ENCODE measurements at places on chromosomes 4 and X.
A peak's percentile ranks its signal among the peaks of the same experiment; 100 is the strongest.

GRCh38 chr4:155807021-155807420 lies 48.2 kb downstream of the GUCY1B1 start:
- no peak for DNase-seq

DNA sequence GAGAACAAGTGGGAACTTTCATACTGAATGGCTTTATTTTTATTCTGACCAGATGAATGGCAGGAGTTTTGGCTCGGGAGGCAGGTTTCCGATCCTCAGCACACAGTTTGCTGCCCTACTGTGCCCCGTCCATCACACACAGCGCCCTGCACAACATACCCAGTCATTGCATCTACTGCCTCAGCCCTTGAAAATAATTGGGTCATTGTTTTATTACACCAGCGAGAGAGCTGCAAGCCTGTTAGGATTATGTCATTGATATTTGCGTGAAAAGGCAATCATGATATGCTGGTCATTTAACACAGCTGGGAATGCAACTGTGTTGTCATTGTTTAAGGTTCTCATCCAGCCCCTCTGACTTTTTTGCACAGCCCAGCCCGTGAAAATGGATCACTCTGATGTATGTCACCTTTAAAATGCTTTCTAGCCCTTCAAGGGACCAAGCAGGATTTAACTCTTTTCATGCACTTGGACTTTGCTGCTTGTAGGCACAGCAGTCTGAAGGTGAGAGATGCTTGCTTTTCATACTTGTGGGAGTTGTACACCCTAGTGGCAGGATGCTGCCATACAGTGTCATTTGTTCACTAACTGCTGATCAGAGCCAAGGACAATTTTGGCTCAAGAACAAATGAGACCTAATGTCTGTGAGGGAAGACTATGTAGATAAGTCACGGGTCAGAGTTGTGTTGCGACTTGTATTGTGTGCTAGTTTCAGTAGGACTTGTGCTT lies 62.3 kb downstream of the RTL9 start:
- no peak for DNase-seq

DNA sequence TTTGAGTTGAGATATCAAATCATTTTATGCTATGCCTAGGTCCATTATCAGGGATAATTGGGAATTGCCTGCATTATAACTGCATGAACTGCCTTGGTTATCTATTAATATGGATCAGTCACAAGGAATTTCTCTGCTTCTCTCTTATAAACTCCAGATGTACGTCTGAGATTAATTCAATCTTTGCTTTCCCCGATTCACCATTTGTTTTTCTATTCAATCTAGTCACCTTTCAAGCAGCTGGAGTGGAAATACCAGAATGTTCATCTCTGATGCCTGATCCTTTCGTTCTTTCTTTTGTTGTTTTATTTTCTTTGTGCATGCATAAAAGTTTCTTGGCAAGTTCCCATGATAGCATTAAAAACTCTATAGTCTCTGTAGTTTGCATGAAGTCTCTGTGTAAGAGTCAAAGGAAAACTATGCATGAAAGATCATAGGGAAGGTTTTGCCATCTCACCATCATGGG lies 22.6 kb downstream of the SYNPO2 start:
- no peak for DNase-seq

GRCh38 chr4:75549019-75549418 lies 6.8 kb upstream of the ODAPH start:
- DNase-seq = no peak

DNA sequence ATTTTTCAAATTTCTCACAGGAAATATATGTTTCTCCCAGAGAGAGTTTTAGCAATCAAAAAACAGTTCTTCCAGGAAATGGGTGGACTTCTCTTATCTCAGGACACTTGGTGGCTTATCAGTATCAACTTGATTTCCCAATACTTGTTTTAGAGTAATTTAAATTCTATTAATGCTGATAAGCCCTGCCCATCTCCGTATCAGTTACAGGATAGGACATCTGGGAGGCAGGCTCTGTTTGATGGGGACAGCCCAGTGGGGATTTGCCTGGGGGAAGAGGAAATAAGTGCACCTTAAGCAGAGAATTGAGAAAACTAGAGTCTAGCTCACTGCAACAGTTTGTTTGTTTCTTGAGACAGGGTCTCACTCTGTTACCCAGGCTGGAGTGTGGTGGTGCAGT lies 43.2 kb upstream of the PDGFRA start:
- DNase-seq = no peak

- peak; percentile 99 for DNase-seq
Observed at GRCh38 chr4:139295206-139295941, 5.9 kb upstream of the NAA15 start.

GRCh38 chr4:88742561-88742960 lies 44.9 kb upstream of the NAP1L5 start:
- DNase-seq = no peak

- no peak for DNase-seq
Observed at GRCh38 chr4:54274795-54275665, 45.9 kb downstream of the PDGFRA start.

GRCh38 chrX:97268182-97268680 lies 384.5 kb downstream of the RPA4 start:
- no peak for DNase-seq

DNA sequence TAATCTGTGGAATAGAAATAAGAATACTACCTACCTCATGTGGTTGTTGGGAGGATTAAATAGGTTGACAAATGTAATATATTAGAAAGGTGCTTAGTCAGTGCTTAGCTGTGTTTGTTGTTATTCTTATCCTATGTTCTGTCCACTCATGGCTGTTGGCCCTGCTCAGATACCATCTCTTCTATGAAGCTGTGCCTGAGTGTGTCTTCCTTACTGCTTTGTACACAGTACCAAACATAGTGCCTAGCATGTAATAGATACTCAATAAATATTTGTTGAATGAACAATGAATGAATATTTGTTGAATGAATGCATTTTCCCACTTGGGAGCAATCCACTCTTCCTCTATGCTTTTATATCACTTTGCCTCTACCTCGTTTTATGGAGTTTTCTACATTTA lies 57.2 kb downstream of the NHS start:
- DNase-seq = no peak

DNA sequence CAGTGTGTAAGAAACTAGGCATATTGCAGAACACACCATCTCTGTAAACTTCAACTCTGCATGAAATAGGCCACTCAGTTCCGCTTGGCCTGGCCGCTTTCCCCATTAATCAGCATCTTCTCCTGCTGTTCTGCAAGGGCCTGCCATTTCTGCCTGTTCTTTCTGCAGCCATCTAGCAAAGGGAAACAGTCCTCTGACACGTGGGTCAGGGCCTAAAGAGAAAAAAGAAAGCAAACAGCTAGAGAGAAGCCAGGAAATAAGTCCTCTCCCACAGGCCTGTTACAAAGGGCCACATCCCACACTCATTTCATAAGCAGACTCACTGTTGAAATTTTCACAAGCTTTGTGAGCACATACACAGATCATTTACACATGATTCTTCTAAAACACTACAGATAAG lies 130.1 kb downstream of the PDE5A start:
- no peak for DNase-seq

All from stimulated activated CD8-positive, alpha-beta memory T cell treated with anti-CD3 and anti-CD28 coated beads, Interleukin-12 subunit alpha, Interleukin-12 subunit beta, amount 100 ng/mL, for 1 hour (primary cell).